ENCODE measurements at places on chromosomes 5 and 9.
A peak's percentile ranks its signal among the peaks of the same experiment; 100 is the strongest.

GRCh38 chr5:173972607-173972924 is 16.4 kb upstream of the C5orf47 start:
- no peak for DNase-seq

DNA sequence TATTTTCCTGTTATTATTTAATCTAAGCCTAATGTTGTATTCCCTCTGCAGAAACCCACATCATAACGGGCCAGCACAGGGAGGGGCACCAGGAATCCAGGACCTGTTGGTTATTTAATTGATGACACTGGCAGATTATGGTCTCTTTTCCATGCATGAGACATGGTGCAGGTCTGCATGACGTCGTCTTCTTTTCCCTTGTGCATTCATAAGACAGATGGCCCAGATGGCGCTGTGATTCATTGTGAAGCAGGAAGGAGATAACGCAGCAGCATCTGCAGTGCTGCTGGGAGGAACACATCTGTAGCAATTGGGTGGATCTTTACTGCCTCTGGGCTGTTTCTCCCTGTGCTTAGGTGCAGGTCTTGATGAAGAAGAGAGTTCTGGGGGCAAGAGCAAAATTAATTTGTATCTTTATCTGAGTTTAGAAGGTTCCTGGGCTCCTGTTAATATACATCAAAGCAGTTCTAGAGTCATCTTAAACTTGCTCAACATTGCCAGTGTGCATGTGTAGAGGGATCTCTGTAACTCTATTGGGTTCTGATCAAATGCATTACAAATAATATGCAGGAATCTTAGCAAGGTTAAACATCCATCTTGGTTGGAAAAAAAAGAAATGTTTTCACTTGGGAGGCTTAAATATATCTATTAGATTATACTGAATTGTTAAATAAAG is 176.1 kb downstream of the PCSK1 start:
- peak; percentile 93 for DNase-seq

DNA sequence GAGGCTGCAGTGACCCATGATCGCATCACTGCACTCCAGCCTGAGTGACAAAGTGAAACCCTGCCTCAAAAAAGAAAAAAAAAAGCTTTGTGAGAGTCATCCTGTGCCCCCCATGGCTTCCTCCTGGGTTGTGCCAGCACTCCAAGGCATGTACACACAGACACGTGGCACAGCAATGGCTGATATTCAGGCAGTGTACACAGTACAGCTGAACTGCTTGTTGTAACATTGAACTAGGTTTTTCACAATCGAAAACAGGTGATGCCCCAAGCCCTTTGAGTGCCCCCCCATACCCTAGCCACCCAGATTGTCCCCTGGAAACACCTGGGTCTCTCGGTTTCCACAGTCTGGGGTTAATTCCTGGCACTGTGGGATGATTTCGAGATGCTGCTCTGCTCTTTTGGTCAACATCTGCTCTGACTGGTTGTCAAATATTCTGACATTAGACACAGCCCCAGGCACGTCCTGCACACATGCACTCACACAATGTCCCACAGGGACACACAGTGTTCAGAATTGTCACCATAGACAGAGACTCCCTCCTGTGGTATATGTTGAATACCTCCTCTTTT is 9.2 kb downstream of the SPINK4 start:
- no peak for DNase-seq

DNA sequence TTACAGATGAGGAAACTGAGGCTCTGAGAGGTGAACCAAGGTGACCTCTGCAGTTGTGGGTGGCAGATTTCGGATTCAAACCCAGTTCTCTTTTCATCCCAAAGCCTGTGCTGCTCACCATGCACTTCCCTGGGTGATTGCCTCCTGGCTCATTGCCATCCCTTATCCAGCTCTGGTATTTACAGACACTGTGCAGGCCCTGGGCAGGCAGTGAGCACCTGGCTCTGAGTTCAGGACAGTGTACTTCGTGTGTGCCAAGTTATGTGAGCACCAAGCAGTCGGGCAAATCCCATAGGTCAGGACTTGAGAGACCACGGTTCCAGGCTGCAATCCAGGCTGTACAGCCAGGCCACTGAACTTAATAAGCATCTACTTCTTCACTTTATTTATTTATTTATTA is 1.4 kb downstream of the LRSAM1 start:
- peak; percentile 22 for DNase-seq

- DNase-seq = peak; percentile 71
These were observed 106.0 kb downstream of the SMARCA2 start for GRCh38 chr9:2120926-2121689.
